CD4-positive, alpha-beta T cell treated with Interleukin-6 at 100 ng/mL for 8 hours (primary cell): ENCODE measurements at places on chromosomes 7 and 10.

GRCh38 chr7:134963036-134963435, 23.3 kb upstream of the AGBL3 start:
- DNase-seq, result no peak

GRCh38 chr10:68074031-68074774, 880 bp downstream of the HERC4 start:
- no peak for DNase-seq

GRCh38 chr7:6258440-6259182, 13.8 kb downstream of the CYTH3 start:
- DNase-seq, result no peak

- no peak for DNase-seq
Observed at GRCh38 chr10:81496626-81497025, 378.4 kb upstream of the NRG3 start.

- DNase-seq, result no peak
Observed at GRCh38 chr7:140896996-140897395, 27.7 kb downstream of the BRAF start.

DNA sequence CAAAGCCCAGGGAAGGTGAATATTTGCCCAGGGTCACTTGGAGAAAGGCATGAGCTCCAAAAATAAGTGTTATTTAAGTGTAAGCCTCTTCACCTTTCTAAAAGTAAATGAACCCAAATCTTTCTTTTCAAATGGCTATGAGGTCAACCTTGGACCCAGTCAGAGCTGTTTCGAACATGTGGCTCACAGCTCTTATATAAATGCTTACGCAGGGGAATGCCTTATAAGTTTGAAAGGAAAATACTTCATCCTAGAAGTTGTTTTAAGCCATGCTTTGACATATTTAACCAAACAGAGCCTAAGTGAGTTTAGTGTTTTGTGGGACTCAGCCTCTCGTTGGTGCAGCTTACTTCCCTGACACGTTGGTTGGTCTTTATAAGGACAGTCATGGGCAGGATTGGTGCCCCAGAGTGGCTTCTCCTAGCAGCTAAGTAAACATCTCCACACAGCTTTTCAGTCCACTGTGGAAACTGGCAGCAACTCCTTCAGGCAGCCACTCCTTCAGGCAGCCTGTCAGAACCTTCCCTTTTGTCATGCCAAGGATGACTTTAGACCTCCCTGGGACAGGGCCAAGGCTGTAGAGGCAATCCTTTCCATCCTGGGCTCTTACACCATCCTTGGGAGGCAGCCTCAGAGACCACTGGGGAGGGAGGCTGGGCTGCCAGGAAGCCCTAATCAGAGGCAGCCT, 43.6 kb downstream of the MINDY4 start:
- no peak for DNase-seq

- peak; percentile 8 for DNase-seq
Observed at GRCh38 chr7:21944616-21945453, 864 bp downstream of the CDCA7L start.

GRCh38 chr7:133301444-133301843, 48.6 kb downstream of the EXOC4 start:
- no peak for DNase-seq

GRCh38 chr7:134415700-134416099, 43.2 kb downstream of the AKR1B1 start:
- DNase-seq, result no peak

DNA sequence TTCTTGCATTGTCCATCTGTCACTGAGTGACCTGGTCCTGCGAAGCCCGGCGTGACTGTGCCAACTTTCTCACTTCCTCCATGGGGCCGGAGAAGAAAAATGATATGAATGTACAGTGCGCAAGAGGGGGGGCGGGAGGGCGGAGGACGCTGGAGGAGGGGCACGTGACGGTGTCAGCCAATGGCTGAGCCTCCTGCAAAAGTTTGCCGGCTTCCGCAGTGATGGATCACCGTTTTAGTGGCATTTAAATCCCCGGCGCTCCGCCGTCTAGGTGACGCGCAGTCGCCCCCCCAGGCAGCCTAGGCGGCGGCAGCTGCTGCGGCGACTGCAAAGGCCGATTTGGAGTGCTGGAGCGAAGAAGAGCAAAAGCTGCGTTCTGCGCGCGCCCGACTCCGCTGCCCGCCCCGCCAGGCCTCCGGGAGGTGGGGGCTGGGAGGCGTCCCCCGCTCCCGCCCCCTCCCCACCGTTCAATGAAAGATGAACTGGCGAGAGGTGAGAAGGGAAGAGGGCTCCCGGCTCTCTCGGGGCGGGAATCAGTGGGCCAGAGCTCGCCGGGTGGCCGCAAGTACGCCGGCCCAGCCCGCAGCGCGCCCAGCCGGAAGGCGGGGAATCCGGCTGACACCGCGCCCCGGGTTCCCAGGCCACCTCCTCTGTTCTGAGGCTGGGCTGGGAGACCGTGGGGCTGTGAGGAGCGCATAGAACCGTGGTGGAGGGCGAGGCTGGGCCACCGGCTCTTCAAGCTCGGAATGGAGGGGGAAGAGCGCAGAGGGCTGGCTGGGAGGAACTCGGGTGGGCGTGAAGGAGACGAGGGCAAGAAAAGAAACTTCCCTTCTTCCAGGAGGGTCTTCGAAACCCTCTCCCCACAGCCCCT, at the start of gene HOXA1:
Gene HOXA1, minus strand, starts transcription at position 104 of the 871 bp plus-strand sequence. Its CDS starts 88 bp downstream, at position 16.
- peak; percentile 74 for DNase-seq

GRCh38 chr10:92789067-92789466, 59.3 kb upstream of the EXOC6 start:
- DNase-seq, result no peak

DNA sequence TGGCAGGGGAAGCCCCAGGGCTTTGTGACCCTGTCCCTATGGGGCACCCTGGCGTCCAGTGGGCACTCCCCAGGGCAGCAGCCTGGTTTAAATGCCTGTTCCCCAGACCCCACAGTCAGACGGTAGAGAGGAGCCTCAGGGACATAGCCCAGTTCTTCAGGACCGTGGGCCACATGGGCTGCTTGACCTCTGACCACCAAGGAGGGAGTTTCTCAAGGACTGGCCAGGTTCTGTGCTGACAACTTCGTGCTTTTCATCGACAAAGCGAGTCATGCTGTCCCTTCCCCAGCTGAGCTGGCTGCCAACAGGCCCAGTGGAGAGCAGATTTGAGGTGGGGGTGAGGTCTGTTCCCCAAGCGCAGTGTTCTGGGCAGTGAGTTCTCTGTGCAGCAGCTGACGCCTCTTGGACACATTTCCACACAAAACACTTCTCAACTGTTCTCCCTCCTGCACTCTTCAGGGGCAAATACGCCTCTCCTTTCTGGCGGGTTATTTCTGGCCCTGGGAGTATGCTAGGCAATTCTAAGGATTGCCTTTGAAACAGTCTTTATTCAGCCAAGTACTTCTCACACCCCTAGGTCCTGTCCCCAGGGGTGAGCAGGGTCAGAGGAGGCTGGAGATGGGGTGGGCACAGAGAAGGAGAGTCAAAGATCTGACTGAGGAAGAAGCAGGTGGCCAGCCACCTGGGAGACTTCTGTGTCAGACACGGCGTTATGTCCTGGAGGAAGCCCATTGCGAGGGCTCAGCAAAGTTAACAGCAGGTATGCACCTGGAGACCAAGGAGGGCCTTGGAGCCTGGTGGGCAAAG, 57.3 kb upstream of the CAMK2B start:
- DNase-seq, result no peak

DNA sequence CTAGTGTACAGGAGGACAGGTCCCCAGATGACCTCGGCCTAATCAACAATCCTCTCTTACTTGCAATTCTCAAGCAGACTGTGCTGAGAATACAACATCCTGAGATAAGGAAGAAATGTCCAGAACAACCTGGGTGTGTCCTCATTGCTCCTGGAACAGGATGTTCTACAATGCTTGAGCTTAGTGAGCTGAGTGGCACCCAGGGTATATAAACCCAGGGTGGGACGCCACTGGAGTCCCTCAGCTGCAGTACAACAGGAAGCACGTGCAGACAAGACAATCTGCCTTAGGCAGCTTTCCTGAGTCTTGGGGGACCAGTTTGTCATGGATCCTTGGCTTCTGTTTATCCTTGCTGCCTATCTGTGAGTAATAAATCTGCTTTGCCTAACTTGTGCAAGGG, 27.7 kb upstream of the SLC25A13 start:
- no peak for DNase-seq

- no peak for DNase-seq
Observed at GRCh38 chr10:113322843-113323242, 230.0 kb upstream of the HABP2 start.

DNA sequence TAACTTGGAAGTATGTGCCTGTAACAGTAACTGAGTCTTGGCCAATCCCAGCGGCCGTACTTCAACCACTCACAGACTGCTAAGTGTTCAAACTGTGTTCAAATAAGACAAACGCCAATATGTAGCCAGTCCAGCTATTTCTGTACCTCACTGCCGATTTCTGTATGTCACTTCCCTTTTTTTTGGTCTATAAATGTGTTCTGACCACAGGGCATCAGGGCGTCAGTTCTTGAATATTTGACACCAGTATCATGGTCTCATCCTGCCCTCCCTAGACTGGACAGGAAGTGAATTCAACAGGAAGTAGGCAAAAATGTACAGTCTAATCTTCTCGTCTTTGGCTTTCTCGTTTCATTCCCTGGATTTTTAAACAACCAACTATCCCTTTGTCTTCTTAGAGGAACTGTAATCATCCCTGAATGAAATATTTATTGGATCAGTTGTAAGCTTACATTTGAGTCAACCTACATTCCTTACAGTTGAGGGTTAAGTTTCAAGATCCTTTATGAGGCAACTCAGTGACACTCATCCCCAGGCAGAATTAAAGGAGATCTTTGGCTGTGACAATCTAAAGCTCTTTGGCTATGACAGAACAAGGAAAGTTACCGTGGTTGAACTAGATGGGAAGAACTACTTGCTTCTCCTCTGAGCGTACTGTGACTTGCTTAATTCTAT, 232.7 kb downstream of the NSUN6 start:
- no peak for DNase-seq

DNA sequence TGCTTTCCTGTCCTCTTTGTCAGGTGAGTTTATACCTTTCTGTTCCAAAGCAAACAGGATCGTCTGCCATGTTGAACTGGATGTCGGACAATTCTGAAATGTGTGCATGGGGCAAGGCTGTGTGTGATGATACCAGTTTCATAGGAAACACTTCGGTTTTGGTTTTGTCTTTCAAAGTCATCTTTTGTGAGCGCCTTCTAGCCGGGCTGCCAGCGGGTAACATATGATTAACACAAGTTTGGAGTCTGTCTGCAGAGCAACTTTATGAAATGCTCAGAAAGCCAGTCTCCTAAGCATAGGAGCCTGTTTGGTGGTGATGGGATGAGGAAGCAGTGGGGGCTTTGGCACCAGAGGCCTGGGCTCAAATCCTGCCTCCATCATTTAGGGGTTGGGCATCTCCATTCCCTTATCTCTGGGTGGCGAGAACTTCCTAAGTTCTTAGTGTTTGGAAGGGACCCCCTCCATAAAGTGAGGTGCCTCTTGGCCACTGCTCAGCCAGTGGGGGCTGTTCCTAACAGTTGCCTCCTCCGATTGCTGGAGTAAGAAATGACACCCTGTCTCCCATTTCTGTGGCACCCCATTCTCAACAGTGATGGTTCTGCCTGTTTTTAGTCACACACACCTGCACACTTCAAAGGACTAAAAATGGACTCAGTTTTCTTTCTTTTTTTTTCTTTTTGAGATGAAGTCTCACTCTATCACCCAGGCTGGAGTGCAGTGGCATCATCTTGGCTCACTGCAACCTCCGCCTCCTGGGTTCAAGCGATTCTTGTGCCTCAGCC, 36.8 kb downstream of the CUX1 start:
- no peak for DNase-seq

GRCh38 chr10:17101257-17101909, 28.2 kb downstream of the CUBN start:
- no peak for DNase-seq

- DNase-seq, result no peak
Observed at GRCh38 chr7:151754142-151754590, 122.7 kb downstream of the PRKAG2 start.

GRCh38 chr7:14899030-14899429, 3.5 kb downstream of the DGKB start:
- DNase-seq, result no peak

- no peak for DNase-seq
Observed at GRCh38 chr7:66355756-66356155, 150.6 kb downstream of the TPST1 start.

DNA sequence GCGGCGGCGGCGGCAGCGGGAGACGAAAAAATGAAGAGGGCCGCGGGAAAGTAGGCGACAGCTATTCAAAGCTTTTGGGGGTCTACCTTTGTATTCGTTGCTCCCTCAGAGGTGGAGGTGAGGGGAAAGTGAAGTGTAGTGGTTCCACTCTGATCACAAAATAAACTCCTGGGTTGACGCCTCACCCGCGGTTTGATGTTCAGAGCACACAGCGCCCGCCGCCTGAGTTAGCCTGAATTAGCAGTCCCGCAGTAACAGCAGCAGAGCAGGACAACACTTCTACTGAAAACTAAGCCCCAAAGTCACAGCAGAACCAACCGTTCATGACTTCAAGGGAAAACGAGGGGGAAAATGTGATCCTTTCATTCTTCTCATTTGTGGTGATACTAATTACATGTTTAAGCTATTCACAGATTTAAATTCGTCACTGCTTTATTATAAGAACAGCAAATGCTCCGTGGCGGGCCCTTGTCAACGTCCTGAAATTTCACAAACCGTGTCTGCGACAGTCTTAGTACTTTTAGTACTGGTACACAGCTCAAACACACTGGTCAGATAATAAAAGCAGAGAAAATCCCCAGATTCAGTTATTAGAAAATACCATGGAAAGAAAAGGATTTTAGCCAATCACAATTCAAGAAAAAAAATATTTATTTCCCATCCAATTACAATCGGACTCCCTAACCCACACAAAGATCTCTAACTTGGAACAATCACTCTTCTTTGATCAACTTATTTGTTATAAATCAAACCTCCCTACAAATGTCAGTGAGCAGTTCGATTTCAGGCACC, 563 bp upstream of the JMJD1C start:
- DNase-seq, result peak; percentile 14

DNA sequence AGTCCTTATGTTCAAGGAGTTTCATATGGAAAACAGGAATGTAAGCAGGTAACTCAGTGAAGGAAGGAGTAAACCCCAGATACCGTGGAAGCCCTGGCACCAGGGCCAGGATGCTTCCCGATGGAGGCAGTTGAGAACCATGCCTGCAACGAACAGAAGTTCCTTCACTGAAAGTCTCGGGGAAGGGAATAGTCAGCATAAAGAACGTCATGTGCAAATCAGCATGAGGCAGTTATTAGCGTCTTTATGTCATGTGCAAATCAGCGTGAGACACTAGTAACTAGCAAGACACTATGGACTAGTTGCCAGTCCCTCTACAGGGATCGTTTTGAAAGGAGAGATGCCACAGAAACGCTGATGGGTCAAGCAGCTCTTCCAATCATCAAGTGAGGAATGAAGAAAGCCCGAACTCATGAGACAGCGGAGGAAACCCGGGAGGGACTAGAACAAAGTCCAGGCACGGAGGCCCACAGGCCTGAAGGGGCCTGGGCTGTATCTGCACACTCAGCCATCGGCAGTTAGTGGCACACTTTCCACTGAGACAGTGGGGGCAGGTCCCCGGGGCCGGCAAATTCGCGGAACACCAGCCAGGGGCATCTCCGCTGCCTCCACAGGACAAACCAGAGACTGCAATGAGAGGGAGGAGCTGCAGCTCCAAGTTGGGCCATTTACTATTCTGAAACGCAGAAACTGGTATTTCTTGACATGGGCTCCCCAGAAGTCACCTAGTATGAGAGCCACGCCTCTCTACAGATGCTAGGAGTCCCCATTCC, 109.6 kb downstream of the SFMBT2 start:
- no peak for DNase-seq
